ENCODE measurements at places on chromosomes 2 and 18.

DNA sequence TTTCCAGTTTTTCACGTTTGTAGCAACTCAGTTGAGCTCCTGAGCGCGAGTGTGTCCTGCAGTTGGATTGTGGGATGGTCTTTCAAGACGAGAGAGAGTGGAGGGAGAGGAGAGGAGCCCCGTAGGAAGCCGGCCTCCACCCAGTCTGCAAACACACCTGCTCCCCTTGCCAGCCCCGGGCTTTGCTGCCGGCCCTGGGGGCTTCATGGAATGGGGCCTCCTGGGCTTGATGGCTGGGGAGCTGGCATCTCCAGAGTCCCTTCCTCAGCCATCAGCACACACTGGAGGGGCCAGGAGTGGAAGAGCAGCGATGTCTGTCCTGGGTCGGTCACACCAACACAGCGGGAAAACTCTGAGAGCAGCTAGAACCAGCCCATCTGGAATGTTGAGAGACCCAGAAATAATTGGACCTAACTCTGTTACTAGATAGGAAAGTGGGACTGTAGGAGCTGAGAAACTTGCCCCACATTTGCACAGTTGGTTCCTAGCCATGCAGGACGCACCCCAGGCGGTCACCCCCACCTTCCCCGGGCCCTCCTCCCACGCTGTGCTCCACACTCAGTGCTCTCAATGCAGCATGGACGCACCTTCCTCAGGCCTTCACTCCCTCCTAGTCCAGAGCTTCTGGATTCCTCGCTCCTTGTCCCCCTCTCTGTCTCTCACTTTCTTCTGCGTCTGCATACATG is 69.6 kb downstream of the PTGR3 start:
- DNase-seq = no peak

DNA sequence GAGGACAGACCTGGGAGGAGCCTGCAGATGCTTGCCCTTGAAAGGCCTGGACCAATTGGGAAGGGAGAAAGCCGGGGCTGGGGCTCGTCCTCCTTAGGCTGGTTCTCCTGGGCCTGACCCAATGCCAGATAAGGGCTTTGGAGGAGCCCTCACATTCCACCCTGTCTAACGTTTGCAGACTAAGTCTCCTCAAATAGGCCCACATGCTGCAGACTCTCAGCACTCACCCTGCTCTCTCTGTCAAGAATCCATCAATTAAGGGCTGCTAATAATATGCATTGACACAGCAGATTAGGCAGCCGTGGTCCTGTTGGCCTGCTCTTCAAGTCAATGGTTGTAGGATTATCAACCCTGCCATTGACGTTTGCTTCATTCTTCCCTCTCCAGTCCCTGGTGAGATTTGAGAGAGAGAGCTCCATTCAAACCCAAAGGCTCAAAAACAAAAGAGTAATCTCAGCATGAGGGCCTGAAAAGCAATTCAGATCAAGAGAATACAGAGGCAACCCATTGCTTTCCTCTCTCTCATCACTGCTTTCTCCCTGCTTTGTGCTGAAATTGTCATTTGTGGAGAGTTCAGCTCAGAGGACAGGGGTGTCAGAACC is 167.6 kb downstream of the INSIG2 start:
- no peak for DNase-seq

GRCh38 chr2:101638817-101639605 is 58.5 kb upstream of the MAP4K4 start:
- no peak for DNase-seq

- no peak for DNase-seq
These were observed 501.8 kb upstream of the RAB12 start for GRCh38 chr18:8107426-8107825.

GRCh38 chr2:101516823-101517690 is 42.1 kb upstream of the RFX8 start:
- no peak for DNase-seq

- DNase-seq = no peak
These were observed 7.5 kb downstream of the SLC39A10 start for GRCh38 chr2:195664528-195664927.

GRCh38 chr2:51628917-51629316 is 597.0 kb upstream of the NRXN1 start:
- DNase-seq = no peak

DNA sequence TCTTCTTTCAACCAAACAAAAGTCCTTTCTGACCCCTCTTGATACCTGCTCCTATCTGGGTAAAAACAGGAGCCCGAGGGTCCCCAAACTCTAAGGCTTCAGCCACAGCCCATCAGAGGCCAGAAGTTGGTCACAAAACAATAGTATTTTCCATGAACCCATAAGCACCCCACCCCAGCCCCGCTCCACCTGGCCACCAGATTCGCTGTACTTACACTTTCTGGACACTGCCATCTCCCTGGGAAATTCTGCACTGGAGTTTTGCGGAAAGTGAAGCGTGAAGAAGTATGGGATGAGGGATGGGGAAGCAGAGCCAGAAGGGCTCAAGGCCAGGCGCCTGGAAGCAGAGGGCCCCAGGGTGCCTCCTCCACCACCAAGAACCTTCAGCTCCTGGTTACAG is 5.2 kb upstream of the RUFY4 start:
- no peak for DNase-seq

DNA sequence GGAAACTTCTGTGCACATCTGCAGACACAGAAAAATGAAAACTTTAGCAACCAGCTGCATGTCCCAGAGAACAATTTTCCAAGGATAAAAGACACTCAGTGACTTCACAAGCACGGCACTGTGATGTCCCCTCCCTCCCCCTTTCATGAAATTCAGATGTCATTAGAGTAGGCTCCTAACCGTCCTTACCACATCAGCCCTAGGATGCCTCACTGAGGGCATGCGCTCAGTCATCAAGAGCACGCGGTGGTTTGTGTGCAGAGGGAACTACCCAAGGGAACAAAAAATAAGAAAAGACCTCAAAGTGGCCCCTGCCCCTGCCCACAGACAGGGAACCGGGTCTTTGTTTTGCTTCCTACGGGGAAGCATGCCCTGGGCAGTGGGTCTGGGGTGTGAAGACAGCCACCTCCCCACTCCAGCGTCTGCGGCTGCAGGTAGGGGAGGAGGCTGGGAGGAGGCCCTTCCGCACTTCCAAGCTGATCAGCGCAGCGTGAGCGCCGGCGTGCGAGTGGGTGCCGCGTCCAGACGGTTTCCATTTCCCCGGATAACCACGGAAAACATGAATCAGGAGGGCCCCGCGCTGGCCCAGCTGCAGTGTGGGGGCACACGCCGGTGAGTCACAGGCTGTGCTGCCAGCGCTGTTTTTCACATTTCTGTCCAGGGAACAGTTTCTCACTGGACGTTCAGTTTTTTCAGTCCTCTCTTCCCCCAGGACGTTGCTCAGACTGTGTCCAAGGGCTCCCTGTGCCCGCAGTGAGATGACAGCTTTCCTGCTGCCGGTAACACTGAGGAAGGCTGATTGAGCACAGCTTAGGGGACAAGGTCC is 70.6 kb downstream of the COPS8 start:
- DNase-seq = no peak

GRCh38 chr18:13547347-13547746 is 179.0 kb downstream of the FAM210A start:
- no peak for DNase-seq

- DNase-seq = no peak
These were observed 56.6 kb downstream of the XRCC5 start for GRCh38 chr2:216165711-216166110.

GRCh38 chr2:222272446-222273015 is 26.3 kb downstream of the PAX3 start:
- DNase-seq = no peak

GRCh38 chr18:44627280-44627679 is 53.4 kb upstream of the SETBP1 start:
- DNase-seq = no peak

- no peak for DNase-seq
These were observed 41.7 kb upstream of the RND3 start for GRCh38 chr2:150528861-150529801.

DNA sequence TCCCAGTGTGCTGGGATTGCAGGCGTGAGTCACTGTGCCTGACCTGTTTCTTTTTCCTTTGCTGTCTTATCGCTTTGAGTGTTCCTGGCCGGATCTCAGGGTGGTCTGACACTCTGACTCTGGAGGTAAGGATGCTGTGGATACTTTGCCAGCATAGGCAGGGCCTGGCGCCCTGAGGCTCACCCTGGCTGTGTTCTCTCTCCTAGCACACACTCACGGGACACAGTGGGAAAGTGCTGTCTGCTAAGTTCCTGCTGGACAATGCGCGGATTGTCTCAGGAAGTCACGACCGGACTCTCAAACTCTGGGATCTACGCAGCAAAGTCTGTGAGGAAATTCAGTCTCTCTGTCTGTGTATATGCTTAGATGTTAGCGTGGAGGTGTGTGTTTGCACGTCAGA is 18.0 kb upstream of the SAG start:
- no peak for DNase-seq

DNA sequence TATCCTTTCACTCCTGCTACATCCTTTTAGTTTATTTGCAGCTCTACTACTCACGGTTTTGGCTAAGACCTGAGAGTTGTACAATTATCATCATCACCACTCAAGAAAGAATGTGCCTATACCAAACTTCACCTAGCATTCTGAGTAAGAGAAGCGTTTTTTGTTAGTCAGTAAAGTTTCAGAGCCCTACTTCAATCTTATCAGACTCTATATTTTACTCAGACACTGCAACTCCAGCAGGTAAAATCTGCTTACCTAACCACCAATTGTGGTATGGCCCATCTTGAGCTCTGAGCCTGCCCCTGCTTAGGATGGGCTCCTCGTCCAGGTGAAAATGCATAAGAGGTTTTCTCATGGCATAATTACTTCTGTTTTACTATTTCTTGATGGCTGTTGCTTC is 37.1 kb downstream of the ICOS start:
- DNase-seq = no peak

DNA sequence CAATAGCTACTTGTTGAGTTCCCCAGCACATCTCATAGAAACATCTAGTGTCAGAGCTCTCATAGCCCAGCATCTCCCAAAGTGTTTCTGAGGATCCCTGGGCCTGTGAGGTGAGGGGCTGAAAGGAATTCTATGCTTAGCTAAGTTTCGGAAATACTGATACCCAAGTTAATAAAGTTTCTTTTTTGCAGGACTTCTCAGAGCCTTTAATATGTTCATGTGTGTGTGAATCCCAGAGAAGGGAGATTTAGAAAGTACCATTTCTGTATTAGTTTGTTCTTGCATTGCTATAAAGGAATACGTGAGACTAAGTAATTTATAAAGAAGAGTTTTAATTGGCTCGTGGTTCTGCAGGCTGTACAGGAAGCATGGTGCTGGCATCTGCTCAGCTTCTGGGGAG is 211.2 kb downstream of the TSN start:
- DNase-seq = no peak

DNA sequence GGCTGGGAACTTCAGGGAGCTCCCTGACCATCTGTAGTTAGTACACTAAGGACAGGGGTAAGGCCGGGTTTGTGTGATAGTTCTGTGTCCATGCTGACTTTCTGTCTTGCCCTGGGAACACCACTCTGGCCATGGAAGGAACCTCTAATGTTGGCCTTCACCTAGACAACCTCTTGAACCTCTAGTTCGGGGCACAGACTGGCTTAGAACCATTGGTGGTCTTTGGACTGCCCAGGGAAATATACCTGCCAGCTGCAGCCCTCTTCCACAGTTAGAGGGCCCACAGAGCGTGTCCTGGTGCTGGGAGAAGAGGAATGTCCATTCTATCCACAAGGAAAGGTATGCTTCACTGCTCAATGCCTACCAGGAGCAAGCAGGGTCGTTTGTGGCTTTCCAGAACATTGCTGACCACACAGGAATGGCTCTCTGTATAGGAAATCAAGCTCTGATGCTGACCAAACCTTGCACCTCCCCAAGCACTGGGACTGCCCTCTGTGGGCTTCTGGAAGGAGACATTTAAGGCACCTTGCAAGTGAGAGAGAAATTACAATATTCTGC is 318.8 kb upstream of the EPAS1 start:
- DNase-seq = no peak

- DNase-seq = no peak
These were observed 286.5 kb upstream of the CDH7 start for GRCh38 chr18:65464361-65464760.

GRCh38 chr18:23943903-23944624 is 70.5 kb upstream of the TTC39C start:
- no peak for DNase-seq

- no peak for DNase-seq
These were observed 32.2 kb downstream of the MAPRE2 start for GRCh38 chr18:35073186-35074105.

GRCh38 chr2:135225781-135226180 is 173.7 kb downstream of the RAB3GAP1 start:
- no peak for DNase-seq

DNA sequence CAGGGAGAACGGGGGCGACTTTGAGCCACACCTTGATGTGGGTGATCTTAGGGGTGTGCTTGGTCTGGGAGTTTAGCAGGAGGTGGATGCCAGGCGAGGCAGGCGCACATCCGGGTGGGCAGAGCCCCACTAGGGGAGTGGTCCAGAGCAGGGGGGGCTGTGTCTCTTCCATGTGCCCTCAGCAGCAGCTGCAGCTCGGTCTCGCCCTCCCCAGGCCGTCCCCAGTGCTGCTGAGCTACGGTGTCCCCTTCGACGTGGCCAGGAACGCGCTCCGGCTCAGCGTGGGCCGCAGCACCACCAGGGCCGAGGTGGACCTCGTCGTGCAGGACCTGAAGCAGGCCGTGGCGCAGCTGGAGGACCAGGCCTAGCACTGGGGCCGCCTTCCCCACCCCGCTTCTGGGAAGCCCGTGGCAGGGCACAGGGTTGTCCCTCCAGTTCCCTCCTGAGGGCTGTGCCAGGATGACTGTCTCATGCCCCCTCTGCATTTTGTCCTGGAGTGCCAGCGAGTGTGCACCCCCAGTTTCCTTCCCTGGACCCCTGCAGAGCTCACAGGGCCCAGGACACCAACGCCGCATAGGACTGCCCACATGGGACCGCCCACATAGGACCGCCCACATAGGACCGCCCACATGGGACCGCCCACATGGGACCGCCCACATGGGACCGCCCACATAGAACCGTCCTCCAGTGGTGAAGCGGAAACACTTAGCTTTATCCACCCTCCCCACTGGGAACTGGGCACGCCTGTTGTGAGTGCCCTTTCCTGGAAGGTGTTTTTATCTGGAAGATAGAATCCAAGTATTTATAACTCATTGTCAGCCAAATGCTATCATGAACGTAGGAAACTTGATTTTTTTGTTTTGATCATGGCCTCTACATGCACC is 1.9 kb upstream of the ESPNL start:
- DNase-seq = peak; percentile 38

- DNase-seq = no peak
These were observed 211.4 kb upstream of the LRRTM1 start for GRCh38 chr2:80515964-80516363.

- DNase-seq = no peak
These were observed 542.1 kb upstream of the ID2 start for GRCh38 chr2:8139668-8140200.

DNA sequence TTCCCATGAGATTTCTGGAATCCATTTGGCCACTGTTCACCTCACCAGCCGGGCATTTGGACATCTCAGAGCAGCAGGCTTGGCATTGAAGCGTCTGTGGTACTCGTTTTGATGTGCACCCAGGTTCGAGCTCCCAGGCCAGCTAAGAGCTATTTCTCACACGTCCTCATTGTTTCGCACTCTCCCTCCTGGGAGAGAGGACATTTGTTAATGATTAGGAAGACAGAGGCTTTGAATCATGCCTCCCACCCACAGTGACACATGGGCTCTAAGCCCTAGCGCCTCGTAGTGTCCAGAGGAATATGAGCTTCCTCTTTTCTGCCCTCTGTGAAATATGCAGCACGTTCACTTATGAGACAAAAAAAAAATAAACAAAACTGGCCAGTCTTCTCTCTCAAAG is 361.8 kb downstream of the RND3 start:
- no peak for DNase-seq

- no peak for DNase-seq
These were observed 284.1 kb downstream of the SLC4A3 start for GRCh38 chr2:219911541-219911940.

- DNase-seq = no peak
These were observed 389.7 kb upstream of the ATP5MC3 start for GRCh38 chr2:175571078-175571653.

All from CD4-positive, alpha-beta T cell treated with Interleukin-17A for 1 hour (primary cell).